ENCODE measurements at places on chromosomes 7 and 10.

DNA sequence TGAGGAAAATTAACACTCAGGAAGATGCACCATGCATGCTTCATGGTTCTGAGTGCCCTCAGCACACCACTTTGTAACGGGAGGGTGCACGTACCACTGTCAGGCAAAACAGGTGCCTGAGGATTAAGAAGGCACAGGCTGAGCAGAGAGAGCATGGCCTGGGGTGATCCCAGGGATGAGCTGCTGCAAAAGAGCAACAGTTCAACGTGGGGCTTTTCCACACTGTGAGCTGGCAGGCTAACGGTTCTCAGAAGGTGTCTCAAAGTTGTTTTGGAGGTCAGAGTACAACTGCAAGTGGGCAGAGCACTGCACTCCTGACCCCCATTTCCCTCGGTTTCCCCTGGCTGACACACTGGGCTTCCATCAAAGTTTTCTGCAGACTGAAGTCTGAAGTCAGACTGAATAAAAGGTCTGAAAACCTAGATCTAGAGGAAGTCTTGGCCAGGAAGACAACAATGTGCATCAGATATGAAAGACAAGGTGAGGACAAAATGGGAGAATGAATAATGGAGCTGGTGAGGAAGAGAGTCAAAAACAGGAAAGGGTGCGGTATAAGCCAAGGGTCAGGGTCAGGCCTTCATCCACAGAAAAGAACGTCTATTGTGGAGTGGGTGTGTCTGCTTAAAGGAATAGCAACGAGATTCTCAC lies 20.5 kb downstream of the ZNF438 start:
- no peak for DNase-seq

DNA sequence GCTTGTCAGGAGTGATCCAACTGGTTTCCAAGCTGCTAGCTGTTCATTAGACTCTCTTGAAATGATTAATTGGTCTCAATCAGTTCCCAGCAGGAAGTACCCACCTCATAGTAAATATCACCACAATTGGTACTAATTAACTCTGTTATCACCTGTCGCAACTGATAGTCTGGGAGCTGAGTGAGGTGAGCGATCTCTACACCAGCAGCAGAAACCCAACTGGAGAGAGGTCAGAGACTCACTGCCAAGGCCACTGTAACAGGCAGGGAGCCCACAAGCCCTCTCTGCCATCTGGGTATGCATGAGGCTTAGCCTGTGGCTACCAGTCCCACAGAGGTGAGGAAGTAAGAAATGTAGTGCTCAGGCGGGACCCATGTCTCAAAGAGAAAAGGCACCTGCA lies 245.5 kb downstream of the DYNC1I1 start:
- no peak for DNase-seq

DNA sequence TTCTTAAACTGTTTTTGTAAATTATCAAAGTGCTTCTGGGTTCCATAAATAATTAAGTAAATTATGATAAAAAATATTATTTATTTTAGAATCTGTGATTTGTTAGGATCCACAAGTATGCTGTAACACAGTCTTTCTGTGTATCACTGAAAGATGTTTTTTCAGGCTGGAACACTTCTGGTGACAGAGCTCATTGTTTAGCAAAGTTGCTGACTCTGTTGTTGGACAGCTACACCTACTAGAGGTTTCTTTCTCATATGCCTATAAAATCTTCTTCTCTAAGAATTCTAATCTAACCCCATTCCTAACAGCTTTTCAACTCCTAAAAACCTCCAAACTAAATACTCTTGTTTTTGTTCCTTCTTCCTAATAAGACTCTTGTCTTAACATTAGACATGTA lies 176.8 kb downstream of the THSD7A start:
- DNase-seq: no peak

DNA sequence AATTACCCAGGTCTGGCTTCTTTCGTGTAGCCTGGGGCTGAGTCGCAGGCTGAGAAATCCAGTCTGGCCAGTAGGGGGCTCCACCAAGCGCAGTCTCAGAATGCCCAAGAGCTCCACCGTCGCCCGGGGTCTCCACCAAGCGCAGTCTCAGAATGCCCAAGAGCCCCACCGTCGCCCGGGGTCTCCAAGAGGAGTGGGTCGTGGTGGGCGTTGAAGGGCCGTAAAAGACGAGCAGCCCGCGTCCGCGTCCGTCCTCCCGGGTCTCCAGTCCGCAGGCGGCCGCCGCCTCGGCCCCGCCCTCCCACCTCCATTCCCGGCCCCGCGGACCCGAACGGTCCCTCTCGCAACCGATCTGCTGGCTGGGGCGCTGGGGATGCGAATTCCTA lies 892 bp upstream of the ZYX start:
- DNase-seq: peak; percentile 49

- no peak for DNase-seq
Observed at GRCh38 chr10:79384773-79385391, 37.6 kb downstream of the PPIF start.

- DNase-seq: peak; percentile 54
Observed at GRCh38 chr7:33243319-33243881, 114.0 kb downstream of the BBS9 start.

GRCh38 chr10:29541422-29542210 lies 93.2 kb downstream of the SVIL start:
- DNase-seq: no peak

- DNase-seq: no peak
Observed at GRCh38 chr7:41867639-41868280, 164.9 kb upstream of the INHBA start.

DNA sequence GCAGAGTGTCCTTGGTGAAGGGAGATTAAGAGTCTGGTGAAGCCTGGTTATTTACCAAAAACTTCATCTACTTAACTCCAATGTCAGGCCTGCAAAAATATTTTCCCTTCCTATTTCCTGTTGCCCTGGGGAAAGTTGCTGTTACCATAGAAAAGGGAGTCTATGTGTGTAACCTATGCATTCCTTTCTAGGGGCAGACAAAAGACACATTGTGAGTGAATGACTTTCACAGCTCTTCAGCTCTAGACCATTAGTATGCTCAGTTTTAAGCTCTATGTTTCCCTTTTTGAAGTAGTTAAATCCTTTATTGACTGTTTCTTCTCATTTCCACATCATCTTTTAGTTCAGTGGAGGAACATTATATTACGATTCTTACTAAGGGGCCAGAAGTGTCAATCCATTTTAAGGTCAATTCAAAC lies 45.6 kb upstream of the SGCE start:
- no peak for DNase-seq

DNA sequence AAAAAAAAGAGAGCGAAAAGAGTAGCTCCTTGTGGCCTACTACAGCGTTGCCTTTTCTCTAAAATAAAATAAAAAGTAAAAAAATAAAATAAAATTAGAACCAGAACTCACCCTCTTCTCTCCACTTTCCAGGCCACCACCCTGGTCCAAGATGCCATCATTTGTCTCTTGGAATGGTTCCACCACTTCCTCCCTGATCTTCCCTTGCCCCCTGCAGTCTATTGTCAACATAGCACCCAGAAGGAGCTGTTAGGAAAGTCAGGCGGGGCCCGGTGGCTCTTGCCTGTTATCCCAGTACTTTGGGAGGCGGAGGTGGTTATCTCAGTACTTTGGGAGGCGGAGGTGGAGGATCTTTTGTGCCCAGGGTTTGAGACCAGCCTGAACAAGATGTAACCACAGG lies 7.6 kb upstream of the GRID2IP start:
- peak; percentile 34 for DNase-seq

DNA sequence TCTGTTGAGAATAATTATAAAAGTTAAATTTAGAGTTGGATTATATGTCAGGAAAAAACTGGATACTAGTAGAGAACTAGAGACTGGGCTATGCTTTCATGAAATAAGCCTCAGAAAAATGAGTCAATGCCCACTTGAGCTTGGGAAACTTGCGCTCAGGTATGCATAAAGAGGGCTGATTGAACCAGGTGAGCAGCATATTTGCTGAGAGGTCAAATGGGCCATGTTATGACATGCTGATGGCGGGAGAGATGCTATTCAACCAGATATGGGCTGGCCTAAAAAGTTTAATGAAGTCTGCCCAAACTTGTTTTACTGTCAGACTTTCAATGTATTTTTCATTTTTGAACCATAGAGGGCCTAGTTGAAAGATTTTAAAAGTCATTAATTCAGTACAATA lies 837.6 kb upstream of the GHITM start:
- DNase-seq: no peak

- DNase-seq: no peak
Observed at GRCh38 chr10:35579726-35580422, 25.3 kb upstream of the GJD4 start.

DNA sequence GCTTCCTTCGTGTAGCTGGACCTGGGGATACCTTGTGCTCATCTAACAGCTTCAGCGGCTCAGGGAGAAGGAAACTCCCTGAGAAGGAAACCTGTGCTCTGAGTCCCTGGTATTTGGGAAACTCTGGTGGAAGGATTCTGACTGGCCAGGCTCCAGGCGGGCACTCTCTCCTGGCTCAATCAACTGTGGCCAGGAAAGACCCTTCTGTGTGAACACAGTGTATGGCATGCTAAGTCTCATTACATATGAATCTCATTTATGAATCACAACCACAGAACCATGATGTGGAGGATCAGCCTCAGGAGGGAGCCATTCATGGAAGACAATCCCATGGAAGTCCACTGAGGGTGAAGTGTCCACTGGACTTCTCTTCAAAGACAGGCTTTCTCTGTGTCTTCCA lies 20.9 kb downstream of the NPS start:
- no peak for DNase-seq

GRCh38 chr7:41007351-41007751 lies 695.5 kb downstream of the INHBA start:
- no peak for DNase-seq

All from NCI-H1436 (cell line).